HTR-8/SVneo (cell line): ENCODE measurements at places on chromosomes 1 and 21.

- DNase-seq: peak; percentile 34
Measured at GRCh38 chr1:23282957-23283356, 61.1 kb downstream of the HNRNPR start.

DNA sequence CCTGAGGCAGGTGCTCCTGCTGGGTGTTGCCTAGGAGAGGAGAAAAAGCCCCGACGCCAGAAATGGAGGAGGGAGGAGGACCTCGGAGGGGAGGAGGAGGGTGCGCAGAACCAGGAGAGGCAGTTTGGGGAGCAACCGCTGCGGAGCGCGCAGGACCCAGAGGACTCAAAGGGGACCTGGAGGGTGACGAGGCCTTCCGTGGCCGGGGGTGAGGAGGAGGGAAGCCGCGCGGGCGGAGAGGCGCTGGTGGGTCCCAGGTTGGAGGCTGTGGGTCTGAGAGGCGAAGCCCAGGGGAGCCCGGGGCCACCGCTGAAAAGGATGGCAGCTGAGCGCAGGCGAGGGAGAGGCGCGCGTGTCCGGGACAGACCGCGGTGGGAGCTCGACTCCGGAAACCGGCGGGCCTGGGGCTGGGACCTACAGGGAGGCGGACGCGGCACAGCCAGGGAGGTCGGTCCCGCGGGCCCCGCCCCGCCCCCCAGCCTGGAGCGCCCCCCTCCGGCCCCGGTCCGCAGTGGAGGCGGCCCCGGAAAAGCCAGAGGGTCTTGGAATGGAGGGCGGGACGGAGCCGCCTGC lies 15.1 kb downstream of the RNF223 start:
- DNase-seq: peak; percentile 48

GRCh38 chr1:169041366-169041765 lies 65.1 kb upstream of the ATP1B1 start:
- DNase-seq: no peak

DNA sequence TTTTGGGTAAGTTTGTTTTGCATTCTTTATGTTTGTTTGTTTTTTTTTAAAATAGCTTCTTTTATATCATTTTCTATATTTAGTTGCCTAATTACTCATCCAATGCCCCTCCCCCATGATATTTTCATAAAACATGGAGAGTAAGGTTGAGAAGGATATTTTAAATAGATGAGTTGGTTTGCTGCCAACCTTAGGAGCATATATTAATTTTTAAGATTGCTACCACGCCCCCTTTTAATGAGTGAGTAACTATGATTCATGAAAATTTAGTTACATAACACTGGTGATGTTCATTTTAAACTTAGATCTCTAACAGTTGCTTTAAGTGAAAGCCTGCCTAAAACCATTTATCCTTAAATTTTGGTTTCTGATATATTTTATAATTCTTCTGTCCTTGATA lies 18.7 kb downstream of the TMEM50A start:
- no peak for DNase-seq

DNA sequence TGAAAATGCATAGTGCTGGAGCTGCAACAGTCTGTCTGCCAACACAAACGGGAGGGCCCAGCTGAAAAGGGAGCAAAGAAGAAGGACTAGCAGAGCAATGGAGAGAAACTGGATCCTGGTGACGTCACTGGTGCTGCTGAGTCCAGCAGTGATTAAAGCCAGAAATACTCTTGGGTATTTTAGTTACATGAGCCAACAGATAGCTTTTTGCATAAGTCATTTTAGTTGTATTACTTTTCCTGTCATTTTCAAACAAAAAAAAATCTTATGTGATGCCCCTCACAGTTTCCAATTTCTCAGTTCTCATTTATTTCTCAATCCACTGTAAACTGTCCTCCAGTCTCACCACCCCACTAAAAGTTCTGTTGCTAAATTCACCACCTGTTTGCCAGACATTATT lies 38.7 kb upstream of the NEK7 start:
- DNase-seq: peak; percentile 36

DNA sequence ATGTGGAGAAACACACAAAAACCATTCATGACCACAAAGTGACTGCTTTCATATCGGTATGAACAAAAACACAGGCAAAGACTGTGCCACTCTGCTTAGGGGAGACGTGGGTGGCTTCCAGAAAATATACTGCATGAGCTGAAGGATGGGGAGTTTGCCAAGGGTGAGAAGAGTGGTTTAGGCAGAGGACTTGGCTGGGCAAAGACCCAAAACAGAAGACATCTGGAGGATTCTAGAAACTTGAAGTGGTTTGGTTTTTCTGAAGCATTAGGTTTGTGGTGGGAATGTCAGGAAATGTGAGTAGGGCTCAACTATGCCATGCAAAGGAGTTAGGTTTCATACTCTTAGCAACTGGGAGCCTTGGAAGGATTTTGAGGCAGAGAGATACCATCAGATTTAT lies 26.6 kb upstream of the DNM3 start:
- DNase-seq: no peak
